Activated T-cell treated with anti-CD3 and anti-CD28 coated beads, Interleukin-2, amount 50 U/mL, for 24 hours (primary cell): ENCODE measurements at places on chromosomes 5 and 9.

GRCh38 chr5:77924081-77924480, 147.9 kb upstream of the TBCA start:
- no peak for DNase-seq

DNA sequence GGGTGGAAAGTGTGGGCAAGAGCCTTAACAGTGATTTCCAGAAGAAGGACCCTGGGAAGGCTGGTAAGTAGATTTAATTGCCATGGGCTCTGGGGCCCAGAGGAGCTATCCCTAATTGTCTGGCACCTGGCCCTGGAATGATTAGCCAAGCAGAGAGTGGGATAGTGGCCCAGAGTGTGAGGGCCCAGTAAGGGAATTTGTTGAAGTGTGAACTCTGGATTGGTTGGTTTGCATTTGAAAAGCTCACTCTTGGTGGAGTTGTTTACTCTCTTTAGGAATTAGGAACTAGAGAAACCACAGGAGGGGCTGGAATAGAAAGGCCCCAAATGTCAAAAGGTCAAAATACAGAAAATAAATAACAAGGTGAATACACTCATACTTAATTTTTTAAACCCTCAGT, 207.1 kb downstream of the GABRG2 start:
- DNase-seq: no peak

GRCh38 chr5:7078901-7079300, 317.0 kb upstream of the ADCY2 start:
- DNase-seq: no peak

DNA sequence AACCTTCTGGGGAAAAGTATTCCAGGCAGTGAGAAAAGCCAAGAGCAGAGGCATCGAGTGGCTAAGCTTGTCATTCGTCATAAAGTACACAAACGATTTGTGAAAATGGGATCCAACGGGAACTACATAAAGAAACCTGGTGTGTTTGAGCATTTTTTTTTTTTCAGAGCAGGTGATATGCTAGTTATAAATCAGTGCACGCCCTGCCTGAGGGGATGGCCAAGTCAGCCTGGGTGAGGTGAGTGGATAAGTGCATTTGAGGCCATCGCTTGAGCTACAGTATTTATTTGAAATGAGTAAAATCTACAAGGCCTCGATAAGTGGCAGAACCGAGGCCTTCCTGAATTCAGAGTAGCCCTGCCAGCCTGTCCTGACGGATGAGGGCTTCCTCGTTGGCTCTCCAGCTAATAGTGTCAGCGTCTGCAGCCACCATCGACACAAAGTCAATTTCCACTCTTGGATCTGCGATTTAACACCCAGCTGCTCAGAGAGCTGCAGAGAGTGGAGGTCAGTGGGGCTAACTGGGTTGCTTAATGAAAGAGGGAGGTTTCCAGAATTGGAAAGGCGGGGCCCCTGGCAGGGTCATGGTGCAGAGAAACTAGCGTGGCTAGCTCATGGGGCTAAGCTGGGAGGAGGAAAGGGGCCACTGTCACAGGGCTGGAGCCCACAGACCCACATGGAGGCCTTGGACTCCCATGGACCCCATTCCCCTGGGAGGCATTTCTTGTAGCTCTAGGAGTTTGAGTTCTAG, 27.3 kb downstream of the PPARGC1B start:
- no peak for DNase-seq

DNA sequence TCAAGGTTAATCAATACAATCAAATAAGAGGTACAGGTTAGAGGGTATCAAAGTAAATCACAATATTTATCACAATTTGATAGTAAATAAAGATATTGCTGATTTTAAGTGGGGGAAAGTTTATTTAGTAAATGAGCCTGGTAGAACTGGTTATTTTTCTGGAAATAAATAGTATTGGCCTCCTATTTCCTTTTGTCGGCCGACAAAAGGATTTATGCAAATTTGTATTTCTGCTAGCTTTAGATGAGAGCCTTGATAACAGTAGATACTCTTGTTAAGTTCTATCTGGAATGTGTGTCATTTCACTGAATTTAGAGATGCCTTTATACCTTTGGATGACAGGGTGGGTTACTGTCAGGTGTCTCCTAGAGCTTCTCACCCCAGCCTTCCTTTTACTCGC, 17.8 kb upstream of the SPATA31E1 start:
- DNase-seq: no peak

DNA sequence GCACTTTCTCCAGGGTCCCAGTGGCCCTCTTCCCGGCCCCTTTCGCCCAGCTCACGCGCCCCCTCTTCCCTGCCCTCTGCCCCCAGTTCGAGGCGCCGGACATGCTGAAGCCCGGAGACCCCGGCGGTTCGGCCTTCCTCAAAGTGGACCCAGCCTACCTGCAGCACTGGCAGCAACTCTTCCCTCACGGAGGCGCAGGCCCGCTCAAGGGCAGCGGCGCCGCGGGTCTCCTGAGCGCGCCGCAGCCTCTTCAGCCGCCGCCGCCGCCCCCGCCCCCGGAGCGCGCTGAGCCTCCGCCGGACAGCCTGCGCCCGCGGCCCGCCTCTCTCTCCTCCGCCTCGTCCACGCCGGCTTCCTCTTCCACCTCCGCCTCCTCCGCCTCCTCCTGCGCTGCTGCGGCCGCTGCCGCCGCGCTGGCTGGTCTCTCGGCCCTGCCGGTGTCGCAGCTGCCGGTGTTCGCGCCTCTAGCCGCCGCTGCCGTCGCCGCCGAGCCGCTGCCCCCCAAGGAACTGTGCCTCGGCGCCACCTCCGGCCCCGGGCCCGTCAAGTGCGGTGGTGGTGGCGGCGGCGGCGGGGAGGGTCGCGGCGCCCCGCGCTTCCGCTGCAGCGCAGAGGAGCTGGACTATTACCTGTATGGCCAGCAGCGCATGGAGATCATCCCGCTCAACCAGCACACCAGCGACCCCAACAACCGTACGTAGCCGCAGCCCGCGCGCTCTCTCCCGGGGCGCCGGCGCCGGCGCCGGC, 1.0 kb downstream of the PRDM6 start:
- no peak for DNase-seq

- DNase-seq: no peak
Measured at GRCh38 chr5:110179321-110179720, 489.6 kb downstream of the MAN2A1 start.

- DNase-seq: no peak
Measured at GRCh38 chr5:124148574-124148973, 597.9 kb downstream of the ZNF608 start.

GRCh38 chr9:104951487-104951886, 23.5 kb upstream of the ABCA1 start:
- DNase-seq: no peak

DNA sequence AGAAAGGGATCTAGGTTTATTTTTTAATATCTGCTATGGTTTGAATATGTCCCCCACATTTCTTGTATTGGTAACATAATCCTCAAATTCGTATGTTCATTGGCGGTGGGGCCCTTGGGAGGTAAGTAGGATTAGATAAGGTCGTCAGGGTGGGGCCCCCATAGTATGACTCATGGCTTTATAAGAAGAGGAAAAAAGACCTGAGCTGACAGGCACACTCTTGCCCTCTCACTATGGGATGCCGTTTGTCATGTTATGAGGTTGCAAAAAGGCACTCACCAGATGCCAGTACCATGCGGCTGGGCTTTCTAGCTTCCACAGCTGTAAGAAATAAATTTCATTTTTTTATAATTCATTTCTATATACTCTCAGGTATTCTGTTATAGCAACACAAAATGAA, 67.3 kb upstream of the SGCD start:
- DNase-seq: no peak

GRCh38 chr9:76519075-76519835, 60.3 kb downstream of the GCNT1 start:
- DNase-seq: no peak

DNA sequence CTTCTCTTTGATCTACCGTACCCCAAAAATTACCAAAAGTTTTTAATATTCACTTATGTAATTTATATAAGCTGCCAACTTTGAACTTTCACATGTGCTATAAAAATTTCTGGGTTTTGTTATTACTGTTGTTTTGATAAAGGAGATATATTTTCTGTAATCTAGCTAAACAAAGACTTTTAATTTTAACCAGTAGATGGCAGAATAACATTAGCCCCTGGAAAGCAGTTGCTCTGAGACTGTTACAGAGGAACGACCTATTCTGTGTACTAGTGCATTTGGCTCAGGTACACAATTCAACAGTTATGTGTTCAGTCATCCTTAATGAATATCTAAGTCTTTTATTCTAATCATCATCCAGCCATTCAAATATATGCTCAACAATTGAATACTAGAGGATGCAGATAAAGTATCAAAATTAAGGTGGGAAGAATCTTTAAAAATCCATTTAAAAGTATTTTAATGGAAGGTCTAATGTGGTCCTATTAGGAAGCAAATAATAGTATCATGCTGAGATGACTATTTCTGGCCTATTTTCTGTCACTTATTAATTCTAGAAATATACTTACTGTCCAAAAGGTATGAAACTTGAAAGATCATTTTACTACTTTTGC, 8.6 kb downstream of the KLHL9 start:
- DNase-seq: no peak

GRCh38 chr5:38241655-38242054, 16.7 kb upstream of the EGFLAM start:
- DNase-seq: no peak

GRCh38 chr5:144510845-144511579, 340.3 kb downstream of the KCTD16 start:
- no peak for DNase-seq

DNA sequence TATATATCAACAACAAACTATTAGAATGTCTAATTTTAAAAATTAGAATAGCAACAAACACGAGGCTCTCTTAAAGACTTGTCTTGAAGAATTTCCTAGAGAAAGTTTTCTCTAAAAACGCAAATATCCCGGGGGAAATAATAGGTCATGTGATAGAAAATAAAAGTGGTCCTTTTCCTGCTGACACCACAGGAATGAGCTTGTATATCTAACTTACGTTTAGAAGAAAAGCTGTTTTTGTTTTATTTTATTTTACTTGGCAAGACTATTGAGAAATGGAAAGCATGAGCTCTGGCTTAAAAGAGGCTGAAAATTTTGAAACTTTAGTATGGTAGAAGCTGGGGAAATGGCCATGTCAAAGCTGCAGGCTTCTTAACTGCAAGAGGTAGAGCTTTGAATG, 465.0 kb downstream of the AGTPBP1 start:
- DNase-seq: no peak

DNA sequence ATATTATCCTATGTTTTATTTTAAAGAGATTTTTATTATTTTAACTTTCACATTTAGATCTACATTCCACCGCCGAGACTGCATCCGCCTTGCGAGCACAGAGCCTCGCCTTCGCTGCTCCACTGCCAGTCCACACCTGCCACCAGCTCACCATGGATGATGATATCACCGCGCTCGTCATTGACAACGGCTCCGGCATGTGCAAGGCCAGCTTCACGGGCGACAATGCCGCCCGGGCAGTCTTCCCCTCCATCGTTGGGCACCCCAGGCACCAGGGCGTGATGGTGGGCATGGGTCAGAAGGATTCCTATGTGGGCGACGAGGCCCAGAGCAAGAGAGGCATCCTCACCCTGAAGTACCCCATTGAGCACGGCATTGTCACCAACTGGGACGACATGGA, 8.6 kb upstream of the TBCA start:
- no peak for DNase-seq

DNA sequence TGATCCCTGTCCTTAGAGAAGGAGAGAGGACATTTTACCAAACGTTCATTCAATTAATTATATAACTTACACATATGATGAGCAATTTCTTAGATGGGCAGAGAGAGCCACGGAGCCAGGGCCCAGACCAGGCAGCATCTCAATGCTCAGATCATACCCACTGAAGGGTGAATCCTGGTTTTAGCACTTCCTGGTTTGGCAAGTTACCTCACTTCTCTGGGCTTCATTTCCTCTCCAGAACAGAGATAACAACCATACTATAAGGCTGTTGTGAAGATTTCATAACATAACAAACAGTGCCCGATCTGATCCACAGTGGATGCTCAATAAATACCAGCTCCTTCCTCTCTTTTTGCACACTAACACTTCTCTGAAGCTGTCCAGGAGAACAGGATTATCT, 271.1 kb downstream of the DENND1A start:
- DNase-seq: no peak

DNA sequence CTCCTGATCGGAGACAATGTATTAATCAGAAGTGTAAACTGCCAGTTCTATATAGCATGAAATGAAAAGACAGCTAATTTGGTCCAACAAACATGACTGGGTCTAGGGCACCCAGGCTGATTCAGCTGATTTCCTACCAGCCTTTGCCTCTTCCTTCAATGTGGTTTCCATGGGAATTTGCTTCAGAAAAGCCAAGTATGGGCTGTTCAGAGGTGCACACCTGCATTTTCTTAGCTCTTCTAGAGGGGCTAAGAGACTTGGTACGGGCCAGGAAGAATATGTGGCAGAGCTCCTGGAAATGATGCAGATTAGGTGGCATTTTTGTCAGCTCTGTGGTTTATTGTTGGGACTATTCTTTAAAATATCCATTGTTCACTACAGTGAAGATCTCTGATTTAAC, 22.4 kb downstream of the IL7R start:
- no peak for DNase-seq

GRCh38 chr9:129704807-129705206, 39.4 kb downstream of the PRRX2 start:
- DNase-seq: no peak

GRCh38 chr5:74070766-74071165, 444.8 kb downstream of the ARHGEF28 start:
- DNase-seq: no peak

GRCh38 chr9:38642951-38643814, 22.8 kb upstream of the ANKRD18A start:
- DNase-seq: no peak

GRCh38 chr9:133785753-133786370, 47.7 kb upstream of the SARDH start:
- DNase-seq: no peak

GRCh38 chr9:94929369-94929756, 202.9 kb downstream of the AOPEP start:
- no peak for DNase-seq

DNA sequence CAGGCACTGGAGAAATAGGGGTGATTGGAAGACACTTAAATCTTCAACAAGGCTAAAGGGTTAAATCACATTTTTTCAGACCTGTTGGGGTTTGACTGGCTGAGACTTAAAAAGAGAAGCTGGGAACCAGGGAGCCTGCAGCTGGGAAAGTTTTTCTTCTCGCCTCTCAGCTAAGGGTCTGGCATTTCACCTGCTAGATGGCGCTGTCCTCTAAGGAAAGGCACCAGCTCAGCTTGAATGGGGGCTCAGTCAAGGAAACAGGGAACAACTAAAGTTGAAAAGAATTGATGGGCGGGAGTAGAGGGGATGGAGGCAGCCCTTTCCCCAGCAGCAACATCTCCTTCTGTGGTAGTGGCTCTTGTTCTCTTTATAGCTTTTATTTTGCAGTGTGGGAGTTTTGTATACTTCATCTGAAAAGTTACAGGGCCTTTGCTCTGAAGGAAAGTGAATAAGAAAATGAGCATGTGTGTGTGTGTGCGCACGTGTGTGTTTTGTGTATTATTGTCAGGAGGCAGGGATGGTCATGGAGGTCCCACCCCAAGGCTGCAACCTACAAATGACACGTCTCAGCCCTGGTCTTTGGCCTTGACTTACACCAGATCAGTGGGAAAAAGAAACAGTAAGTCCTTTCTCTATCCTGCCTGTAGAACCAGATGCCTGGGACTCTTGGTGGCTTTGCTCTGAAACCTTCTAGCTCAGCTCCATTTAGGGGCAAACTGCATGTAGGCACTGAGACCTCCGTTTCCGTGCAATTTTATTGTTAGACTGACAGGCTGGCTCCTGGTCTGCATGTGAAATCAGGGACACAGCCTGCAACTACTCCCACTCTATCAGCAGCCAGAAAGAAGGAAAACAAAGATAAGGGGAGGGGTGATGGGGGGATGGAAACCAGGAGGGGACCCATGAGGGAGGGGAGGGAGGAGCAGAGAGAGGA, 316.2 kb upstream of the CLINT1 start:
- peak; percentile 59 for DNase-seq

- no peak for DNase-seq
Measured at GRCh38 chr5:178784391-178784790, 53.9 kb upstream of the ZNF354A start.
